ENCODE measurements at places on chromosomes 1 and 21.

GRCh38 chr1:85283475-85284199 lies 7.2 kb upstream of the BCL10 start:
- DNase-seq: no peak

DNA sequence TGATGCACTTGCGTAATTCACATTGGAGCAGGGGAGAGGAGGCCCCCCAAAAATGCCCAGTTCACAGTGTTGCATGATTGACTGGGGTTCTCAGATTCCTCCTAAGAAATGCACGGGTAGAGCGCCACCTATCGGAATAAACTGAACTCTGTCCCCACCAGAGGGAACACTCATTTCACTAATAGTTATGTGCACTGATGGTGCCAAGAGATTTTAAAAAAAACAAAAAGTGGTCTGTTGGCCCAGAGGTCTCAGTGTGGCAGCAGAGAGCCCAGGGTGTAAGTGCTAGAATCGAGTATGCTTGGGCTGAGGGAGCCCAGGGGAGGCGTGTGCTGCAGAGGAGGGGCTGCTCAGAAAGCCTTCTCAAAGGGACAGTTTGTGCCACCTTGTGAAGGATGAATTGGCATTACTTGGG lies 6.9 kb downstream of the PINK1 start:
- DNase-seq: peak; percentile 37

DNA sequence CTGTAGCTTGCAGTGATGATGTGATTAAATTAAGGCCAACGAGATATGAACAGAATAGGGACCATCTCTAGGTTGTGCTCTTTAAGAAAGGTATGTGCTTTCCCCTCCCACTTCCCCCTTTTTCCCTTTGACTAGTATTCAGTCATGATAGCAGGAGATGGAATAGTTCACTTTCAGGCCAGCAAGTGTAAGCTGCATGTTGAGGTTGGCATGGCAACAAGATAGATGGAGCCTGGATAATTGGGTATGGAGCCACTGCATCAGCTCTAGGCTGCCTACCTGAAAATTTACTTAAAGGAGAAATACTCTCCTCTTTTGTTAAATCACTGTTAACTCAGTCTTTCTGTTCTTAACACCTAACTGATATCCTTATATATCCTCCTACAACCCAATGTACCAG lies 1.5 kb upstream of the CRP start:
- DNase-seq: no peak

DNA sequence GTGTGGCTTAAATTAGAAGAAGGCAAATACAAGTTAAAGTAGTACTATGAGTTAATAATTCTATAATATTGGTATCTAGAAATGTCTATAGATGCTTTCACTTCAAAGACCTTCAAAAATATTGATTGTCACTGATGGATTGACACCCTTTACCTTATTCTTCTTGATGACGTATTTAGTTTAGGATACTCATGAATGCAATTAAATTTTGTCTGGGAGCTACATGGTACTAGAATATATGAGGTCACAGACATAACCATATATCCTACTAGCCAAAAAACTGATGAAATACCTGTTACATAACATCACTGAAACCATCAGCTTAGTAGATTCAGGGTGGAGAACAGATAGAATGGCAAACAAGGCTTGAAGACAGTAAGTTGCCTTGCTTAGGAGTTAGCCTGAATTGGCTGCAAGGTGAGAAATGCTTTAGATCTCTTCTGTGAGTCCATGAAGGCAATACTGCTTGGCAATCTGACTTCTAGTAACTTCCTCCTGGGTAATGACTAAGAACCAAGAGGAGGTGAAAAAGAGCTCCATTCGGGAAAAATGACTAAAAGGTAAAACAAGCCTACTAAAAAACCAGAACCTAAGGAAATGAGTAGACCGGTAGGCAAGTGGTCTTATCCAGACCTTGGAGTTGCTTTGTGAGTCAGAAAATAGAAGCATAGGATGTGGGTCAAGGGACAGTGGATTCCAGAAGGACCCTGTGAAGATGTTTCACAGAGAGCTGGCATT lies 16.9 kb upstream of the ARHGAP29 start:
- DNase-seq: no peak

- DNase-seq: no peak
These were observed 44.1 kb upstream of the HMGN1 start for GRCh38 chr21:39392981-39393380.

DNA sequence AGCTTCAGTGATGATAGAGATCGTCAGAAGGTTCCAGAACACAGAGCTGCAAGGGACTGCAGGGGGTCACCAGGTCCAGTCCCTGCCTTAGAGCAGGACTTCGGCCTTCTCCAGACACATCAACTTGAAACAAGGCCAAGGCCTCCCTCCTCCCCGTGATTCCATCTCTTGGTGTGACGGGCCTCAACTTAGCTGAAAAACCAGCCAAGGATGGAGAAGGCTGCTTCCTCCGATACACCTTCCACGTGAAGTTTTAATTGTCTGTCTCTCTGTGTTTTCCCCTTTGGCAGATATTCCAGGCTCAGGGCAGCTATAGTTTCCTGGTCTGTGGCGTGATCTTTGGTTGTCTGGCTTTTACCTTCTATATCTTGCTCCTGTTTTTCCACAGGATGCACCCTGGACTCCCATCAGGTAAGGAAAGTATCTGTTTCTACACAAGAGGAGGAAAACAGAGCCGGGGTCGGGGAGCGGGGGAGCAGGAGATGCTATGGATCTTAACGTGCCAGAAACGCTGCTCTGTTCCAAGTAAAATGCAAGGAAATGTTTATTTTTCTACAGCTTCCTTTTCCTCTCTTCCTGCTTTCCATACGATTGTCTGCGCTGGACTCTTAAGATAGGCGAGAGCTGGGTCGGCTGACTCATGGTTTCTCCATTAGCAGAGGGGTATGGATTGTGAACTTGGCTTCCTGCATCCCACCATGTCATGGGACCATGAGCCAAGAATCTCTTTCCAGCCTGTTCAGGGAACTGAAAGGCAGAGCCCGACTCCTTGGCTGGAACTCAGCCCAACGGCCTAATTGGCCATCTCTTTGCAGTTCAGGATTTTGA lies 32.8 kb downstream of the ELK4 start:
- no peak for DNase-seq

GRCh38 chr1:184743062-184743756 lies 11.4 kb downstream of the EDEM3 start:
- DNase-seq: no peak

GRCh38 chr1:103576065-103576464 lies 4.7 kb downstream of the AMY2B start:
- DNase-seq: no peak

DNA sequence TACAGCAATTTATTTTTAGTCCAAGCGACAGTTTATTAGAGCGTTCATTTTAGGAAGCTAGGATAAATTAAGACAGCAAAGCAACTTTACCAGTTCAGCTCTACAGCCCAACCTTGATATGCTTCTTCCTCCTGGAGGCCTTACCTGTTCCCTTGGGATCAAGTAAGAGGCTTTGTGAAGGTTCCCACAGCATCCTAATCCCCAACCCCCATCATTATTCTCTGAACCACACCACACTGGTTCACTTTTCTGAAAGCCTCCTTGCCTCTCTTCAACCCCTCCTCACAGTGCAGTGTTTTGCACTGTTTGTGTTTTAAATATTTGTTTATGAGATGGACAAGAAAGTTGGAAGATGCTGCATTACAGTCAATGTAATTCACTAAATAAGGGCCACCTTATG lies 126.3 kb upstream of the CXADR start:
- DNase-seq: no peak

DNA sequence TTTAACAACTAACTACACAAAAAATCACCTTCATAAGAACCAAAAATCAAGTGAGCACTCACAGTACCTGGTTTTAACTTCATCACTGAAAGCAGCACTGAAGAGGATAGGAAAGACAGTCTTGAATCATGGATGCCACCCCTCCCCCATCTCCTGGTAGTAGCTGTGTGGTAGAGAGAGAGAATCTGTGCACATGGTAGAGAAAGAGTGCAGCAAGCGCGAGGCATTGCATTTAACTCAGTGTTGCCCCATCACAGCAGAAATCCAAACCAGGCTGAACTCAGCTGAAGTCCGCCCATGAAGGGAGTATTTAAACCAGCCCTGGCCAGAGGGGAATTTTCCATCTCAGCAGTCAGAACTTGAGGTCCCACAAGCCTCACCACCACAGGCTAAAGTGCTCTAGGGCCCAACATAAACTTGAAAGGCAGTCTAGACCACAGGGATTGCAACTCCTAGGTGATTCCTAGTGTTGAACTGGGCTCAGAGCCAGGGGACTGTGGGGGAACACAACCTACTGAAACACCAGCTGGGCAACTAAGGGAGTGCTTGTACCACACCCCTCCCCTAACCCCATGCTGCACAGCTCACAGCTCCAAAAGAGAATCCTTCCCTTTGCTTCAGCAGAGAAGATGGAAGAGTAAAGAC lies 38.4 kb downstream of the VAV3 start:
- no peak for DNase-seq

- peak; percentile 28 for DNase-seq
These were observed 7.6 kb downstream of the EFHD2 start for GRCh38 chr1:15417059-15417934.

- DNase-seq: no peak
These were observed 5.4 kb downstream of the SLC6A9 start for GRCh38 chr1:44025816-44026215.

GRCh38 chr1:109864047-109864822 lies 46.4 kb upstream of the CSF1 start:
- DNase-seq: no peak

DNA sequence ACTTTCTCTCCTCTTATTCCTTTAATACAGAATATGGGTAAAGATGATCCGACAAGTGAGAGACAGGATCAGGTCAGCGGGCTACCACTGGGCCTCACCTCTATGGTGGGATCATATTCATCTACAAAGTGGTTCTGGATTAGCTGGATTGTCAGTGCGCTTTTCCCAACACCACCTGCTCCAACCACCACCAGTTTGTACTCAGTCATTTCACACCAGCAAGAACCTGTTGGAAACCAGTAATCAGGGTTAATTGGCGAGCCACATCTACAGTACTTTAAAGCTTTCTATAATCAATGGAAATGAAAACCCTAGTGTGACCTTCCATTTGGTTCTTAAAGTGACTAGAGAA lies 643 bp downstream of the NRAS start:
- DNase-seq: no peak

GRCh38 chr1:229410370-229410691 lies 23.6 kb downstream of the ACTA1 start:
- no peak for DNase-seq

GRCh38 chr1:36384542-36385409 lies 948 bp downstream of the STK40 start:
- DNase-seq: no peak

- no peak for DNase-seq
These were observed 53.2 kb upstream of the VAMP3 start for GRCh38 chr1:7717748-7718368.

GRCh38 chr1:39262802-39263201 lies 58.3 kb downstream of the MACF1 start:
- DNase-seq: no peak

GRCh38 chr1:229784834-229785233 lies 158.8 kb downstream of the URB2 start:
- DNase-seq: no peak

GRCh38 chr1:66291531-66291864 lies 242.5 kb upstream of the SGIP1 start:
- DNase-seq: no peak

DNA sequence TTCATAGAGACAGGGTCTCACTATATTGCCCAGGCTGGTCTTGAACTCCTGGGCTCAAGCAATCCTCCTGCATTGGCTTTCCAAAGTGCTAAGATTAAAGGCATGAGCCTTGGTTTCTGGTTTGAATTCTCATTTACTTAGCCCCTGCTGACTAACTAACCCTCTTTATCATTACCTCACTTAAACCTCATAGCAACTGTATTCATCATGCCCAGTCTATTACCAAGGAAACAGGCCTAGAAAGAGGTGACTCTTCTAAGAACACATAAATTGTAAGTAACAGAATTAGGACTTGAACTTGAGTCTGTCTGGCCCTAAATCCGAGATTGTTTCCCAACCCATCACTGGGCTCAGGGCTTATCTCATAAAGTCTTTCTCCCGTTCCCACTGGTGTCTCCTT lies 44.2 kb downstream of the TMEM53 start:
- no peak for DNase-seq

DNA sequence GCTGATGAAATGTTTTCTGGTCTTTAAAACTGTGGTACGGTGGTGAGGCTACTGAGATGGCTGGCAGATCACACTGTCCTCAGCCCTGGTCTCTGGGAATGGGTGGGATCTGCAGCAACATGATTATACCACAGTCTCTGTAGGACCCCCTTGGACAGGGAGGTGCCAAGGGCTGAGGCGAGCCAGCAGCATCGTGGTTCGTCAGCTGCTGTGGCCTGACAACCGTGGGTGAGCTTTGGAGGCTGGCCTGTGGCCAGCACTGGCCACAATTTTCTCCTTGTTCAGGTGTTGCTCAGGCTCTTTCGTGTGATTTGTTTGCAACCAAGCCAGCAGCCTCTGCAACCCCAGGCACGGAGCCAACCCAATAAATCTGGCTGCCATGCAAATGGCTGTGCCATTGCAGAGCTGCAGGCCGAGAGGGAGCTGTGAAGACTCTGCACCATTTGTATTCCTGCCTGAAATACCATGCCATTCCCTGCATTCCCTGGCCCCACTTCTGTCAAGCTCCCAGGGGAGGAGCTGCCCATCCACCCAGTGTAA lies 70.9 kb downstream of the PCP4 start:
- DNase-seq: no peak

DNA sequence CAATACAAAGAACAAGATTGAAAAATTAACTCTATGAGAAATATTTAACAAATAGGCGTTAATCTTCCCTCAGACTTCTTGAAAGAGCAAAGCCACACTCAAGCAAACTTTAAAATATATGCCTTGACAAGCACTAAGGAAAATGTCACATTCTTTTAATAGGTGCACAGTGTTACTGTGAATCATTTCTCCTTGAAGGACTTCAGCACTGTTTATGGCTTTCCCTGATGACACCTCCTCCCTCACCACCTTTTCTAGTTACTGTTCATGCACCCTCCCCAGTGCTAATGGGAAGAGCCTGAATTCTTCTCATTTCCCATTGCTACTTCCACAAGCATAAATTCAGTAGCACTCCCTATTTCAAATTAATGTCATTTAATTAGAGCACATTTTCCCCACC lies 299.5 kb upstream of the RRP15 start:
- no peak for DNase-seq

- no peak for DNase-seq
These were observed 48.1 kb upstream of the KCNA3 start for GRCh38 chr1:110722807-110723206.

- no peak for DNase-seq
These were observed 7.3 kb downstream of the GJA5 start for GRCh38 chr1:147753081-147753480.

DNA sequence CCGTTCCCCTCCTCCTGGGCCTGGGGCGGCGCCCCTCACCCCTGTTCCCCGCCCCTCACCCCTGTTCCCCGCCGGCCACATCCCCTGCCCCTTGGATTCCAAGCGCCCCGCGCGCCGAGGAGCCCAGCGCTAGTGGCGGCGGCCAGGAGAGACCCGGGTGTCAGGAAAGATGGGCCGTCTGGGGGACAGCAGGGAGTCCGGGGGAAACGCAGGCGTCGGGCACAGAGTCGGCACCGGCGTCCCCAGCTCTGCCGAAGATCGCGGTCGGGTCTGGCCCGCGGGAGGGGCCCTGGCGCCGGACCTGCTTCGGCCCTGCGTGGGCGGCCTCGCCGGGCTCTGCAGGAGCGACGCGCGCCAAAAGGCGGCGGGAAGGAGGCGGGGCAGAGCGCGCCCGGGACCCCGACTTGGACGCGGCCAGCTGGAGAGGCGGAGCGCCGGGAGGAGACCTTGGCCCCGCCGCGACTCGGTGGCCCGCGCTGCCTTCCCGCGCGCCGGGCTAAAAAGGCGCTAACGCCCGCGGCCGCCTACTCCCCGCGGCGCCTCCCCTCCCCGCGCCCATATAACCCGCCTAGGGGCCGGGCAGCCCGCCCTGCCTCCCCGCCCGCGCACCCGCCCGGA lies at the start of gene TP73:
Gene TP73 (plus strand): TSS at position 587 of the 618 bp plus-strand sequence. CDS start 29,850 bp downstream, outside the sequence.
- DNase-seq: no peak

GRCh38 chr1:156874142-156874541 lies 13.5 kb downstream of the NTRK1 start:
- DNase-seq: no peak

All from stimulated activated CD4-positive, alpha-beta T cell treated with anti-CD3 and anti-CD28 coated beads, Interleukin-1b, Interleukin-23, amount 100 ng/mL, for 1 hour (primary cell).